Fibroblast of the conjunctiva (primary cell): ENCODE measurements at places on chromosomes 4 and X.
A peak's percentile ranks its signal among the peaks of the same experiment; 100 is the strongest.

- no peak for DNase-seq
These were observed 293.1 kb downstream of the QDPR start for GRCh38 chr4:17218786-17219185.

GRCh38 chrX:21529771-21530170 lies 128.4 kb downstream of the KLHL34 start:
- DNase-seq, result no peak

- DNase-seq, result no peak
These were observed 22.3 kb downstream of the TMPRSS11D start for GRCh38 chr4:67861513-67861912.

GRCh38 chrX:145506214-145506613 lies 258.9 kb downstream of the SPANXN1 start:
- no peak for DNase-seq

DNA sequence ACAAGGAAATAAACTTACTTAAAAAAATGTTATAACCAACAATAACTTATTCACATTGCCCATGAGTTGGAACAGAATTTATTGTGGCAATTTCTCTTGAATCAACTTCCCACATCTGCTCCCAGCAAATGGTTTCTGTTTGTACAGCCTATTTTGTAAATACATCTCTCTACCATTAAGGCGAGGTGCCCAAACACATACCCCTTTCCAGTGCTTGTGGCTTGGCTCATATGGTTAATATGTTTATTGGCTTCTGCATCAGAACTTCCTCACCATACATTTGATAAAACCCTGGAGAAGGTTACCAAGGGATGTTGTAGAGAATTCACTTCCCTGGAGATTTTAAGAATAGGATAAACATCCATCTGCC lies 207.1 kb downstream of the SOWAHB start:
- no peak for DNase-seq

DNA sequence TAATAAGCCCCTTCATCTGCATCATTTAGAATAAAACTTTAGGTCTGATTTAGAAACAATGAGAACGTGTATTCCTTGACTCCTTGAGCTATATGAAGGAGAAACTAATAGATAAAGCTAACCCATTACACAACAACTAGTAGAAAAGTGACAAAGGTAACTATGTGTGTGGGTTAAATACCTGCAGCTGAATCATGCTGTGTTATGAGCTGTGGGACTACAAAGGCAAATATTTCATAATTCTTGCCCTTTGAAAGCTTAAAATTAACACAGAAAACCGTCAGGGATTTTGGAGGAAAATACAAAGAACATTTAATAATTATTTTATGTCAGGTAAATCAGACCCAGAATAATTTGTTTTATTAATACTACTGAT lies 898 bp upstream of the NDP start:
- DNase-seq, result no peak

DNA sequence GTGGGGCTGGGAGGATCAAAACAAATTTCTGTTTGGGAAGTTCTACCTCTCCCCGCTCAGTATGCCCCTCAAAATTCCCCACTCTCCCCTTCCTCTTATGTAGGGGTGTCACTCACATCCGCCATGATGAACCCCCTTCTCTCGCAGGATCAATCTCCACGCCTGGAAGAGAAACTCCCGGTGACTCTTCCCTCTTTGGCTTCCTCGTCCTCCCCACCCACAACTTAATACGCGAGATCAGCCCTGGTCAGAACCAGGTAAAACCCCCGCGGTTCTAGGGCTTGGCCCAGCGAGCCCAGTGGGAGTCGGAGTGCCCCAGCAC lies 427 bp downstream of the LAMTOR3 start:
- DNase-seq, result no peak

GRCh38 chr4:38189445-38189844 lies 229.2 kb downstream of the PTTG2 start:
- DNase-seq, result peak; percentile 59

DNA sequence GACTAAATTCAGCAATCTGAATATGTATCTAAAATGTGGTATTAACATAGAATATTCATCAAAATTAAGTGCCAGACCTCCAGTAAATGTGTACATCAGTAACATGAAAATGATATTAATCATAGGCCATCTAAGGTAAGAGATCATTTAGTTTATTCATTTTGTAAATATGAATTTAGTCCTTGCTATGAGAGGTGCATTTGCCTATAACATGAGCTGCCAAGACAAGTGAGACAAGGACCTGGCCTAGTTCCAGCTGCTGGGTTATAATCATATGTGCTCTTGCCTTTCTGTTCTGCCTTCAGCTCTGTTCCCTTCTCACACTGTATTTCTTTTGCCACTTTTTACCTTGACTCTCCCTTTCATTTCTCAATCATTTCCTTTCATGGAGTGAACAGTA lies 160.0 kb downstream of the STIM2 start:
- DNase-seq, result no peak

DNA sequence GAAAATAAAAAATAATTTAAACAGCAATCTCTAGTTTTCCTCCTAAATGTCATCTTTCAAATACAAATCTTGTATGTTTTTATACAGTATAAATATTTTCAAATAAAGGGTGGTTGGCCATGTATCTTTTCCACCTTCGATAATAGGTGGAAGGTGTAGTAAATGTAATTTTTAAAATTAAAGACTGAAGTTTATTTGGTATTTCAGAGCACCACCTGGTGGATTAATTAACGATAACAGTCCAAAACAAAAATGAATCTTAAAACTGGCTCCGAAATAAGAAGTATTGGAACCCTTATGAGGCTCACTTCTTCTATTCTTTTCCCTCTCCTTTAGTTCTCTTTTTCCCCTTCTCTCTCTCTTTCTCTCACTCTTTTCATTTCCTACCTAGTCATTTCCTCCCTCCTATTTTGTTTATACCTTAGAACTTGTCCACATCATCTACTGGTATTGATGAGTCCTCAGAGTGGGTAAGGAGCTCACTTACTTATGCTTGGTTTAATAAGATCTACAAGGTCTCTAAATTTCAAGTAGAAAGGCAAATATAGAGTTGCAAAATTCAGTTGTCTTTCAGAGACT lies 82.9 kb upstream of the EXOC1L start:
- no peak for DNase-seq

GRCh38 chrX:17553469-17553868 lies 178.5 kb downstream of the NHS start:
- DNase-seq, result no peak

- DNase-seq, result no peak
These were observed 5.0 kb upstream of the MGST2 start for GRCh38 chr4:139660568-139661043.

DNA sequence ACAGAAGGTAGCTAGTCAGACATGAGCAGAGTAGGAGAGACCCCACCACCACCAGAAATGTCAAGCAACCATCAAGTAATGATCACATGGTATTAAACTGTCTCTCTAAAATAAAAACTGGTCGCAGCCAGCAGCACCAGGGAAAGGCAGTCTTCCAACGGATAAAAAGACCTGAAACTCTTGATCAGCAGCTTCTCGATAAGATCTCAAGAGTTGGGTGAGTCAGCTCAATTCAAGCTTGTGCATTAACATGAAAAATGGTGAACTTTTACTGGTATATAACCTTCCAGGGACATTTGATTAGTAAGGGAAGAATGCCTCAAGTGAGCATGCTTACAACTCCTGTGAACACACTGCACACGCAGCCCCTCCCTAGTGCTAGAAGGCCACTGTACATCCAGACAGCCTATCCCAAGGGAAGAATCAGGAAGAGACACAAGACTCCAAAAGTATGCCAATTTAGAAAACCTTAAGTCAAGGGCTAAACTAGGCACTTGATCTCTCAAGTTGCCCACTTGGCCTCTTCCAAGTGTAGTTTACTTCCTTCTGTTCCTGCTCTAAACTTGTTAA lies 270.0 kb upstream of the GNPDA2 start:
- DNase-seq, result no peak

- no peak for DNase-seq
These were observed 136.3 kb downstream of the UBE2K start for GRCh38 chr4:39834269-39834668.

GRCh38 chr4:3201718-3202702 lies 46.9 kb upstream of the MSANTD1 start:
- DNase-seq, result no peak

GRCh38 chr4:73676861-73677323 lies 56.7 kb upstream of the RASSF6 start:
- DNase-seq, result no peak

GRCh38 chr4:100099746-100100145 lies 90.5 kb downstream of the DDIT4L start:
- DNase-seq, result no peak

DNA sequence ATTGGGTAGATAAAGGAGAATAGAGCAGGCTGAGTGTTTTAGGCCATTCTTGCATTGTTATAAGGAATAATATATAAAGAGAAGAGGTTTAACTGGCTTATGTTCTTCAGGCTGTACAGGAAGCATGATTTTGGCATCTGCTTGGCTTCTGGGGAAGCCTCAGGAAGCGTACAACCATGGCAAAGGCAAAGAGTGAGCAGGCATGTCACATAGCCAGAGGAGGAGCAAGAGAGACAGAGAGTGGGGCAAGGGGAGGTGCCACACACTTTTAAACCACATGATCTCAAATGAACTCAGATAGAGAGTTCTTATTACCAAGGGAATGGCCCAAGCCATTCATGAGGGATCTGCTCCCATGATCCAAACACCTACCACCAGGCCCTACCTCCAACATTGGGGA lies 4.4 kb upstream of the METTL14 start:
- no peak for DNase-seq

GRCh38 chr4:57491388-57491787 lies 381.2 kb upstream of the IGFBP7 start:
- DNase-seq, result no peak

DNA sequence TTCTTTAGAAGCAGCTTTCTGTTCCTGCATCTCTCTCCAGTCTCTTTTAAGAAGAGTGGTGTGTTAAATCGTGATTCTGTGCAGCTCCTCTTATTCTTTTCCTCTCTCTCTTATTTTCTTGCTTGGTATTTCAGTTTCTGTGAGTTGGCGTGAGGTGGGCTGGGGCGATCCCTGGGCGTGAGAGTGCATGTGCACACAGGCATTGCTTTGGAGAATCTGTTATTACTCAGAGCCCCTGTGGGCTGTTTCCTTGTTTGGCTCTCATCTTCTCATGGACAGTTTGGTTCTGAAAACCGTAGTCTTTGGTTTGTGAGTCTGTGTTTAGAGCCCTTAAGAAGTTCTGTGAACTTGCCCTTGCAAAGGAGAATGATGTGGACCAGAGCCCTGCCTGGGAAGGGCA lies 97.2 kb upstream of the CLNK start:
- no peak for DNase-seq

- DNase-seq, result no peak
These were observed 97.3 kb downstream of the HDAC8 start for GRCh38 chrX:72475338-72475737.

DNA sequence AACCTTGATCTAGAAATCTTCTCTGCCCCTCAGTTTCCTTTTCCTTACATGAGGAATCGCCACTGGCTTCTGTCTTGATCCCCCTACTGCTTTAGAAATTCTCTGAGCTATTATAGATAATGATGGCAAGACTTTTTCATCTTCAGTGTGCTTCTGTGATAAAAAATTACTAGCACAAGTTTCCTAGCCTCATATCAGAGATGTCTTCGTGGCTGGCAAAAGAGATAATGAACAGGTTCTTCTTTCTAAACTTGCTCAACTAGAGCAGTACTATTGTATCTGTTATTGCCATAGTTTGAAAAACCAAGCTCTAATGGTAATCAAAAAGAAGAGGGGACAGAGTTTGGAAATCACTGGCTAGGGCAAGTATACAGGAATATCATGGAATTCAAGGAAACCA lies 4.1 kb upstream of the PDGFC start:
- no peak for DNase-seq

GRCh38 chrX:153719238-153719637 lies 4.9 kb downstream of the BCAP31 start:
- no peak for DNase-seq

- DNase-seq, result no peak
These were observed 903.3 kb downstream of the STIM2 start for GRCh38 chr4:27763830-27764525.

DNA sequence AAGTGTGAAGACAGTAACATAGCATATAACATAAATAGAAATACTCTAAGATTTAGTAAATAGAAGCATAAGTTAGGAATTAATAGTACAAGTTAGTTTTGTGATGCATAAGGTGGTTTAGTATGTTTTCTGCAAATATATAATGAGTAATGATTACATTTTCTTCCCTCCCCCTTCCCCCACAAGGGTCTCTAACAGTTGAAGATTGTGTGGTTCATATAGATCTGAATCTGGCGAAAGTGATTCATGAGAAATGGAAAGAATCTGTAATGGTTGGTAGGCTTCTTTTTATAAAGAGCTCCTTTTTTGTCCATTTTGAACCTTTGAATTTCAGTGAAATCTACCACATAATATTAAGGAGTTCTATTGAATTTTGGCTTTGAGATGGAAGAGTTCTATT lies 66.3 kb downstream of the N4BP2 start:
- no peak for DNase-seq

- DNase-seq, result no peak
These were observed 644.7 kb upstream of the PCDH10 start for GRCh38 chr4:132504438-132504837.

DNA sequence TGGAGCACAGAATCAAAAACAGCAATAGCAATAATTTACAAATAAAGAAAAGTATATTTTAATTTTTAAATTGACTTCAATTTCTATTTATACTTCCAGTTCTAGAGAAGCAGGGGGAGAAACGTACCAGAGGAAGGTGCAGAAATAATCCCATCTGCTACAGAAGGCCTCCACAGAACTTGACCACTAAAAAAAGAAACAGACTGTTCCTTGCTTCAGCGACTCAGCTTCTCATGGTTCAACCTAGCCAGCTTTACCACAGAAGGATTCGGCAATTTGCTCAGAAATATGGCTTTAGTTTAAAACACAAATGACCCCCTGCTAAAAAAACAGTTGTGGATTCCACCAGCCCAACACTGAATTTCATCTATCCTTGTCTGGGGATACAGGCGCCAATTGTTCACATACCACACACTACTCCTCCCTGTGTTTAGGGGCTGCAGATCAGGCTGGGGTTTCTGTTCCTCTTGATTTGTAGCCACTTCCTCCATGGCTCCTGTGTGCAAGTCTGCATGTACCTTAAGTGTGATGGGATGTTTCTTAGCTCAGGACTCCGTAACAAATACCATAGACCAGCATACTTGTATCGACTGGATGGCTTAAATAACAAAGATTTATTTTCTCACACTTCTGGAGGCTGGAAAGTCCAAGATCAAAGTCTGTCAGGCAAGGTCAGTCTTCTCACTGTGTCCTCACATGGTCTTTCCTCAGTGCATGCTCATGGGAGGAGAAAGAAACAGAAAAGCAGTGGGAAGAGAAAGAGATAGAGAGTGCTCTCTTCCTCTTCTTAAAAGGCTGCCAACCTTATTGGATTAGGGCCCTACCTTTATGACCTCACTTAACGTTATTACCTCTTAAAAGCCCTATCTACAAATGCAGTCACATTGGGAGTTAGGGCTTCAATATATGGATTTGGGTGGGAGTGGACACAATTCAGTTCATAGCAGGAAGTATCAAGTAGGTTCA lies 79.1 kb downstream of the AMOT start:
- DNase-seq, result no peak

DNA sequence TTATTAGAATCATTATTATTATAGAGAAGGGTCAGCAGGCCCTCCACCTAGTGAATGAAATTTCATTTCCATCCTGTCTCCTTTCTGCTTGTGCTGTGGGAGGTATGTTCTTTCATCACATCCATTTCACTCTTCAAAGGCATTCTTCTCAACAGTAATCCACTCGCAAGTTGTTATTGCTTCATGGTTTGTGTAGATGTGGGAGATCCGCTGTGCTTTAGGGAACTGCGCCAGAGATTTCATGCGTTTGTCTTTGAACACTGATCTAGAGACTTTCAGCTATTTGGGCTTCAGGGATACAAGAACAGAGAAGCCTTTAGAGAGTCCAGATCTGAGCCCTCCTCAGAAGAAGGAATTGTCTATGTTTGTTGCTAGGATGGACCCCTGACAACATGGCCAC lies 53.5 kb upstream of the PUDP start:
- no peak for DNase-seq
